Skeletal muscle cell (primary cell): ENCODE measurements at places on chromosomes 2 and 18.

- DNase-seq: no peak
Measured at GRCh38 chr2:40680547-40680946, 228.7 kb upstream of the SLC8A1 start.

- DNase-seq: no peak
Measured at GRCh38 chr2:146931109-146931508, 913.7 kb upstream of the ACVR2A start.

- DNase-seq: no peak
Measured at GRCh38 chr2:8714283-8714682, 32.4 kb downstream of the ID2 start.

- DNase-seq: peak; percentile 51
Measured at GRCh38 chr2:231680992-231681852, 27.1 kb upstream of the PTMA start.

DNA sequence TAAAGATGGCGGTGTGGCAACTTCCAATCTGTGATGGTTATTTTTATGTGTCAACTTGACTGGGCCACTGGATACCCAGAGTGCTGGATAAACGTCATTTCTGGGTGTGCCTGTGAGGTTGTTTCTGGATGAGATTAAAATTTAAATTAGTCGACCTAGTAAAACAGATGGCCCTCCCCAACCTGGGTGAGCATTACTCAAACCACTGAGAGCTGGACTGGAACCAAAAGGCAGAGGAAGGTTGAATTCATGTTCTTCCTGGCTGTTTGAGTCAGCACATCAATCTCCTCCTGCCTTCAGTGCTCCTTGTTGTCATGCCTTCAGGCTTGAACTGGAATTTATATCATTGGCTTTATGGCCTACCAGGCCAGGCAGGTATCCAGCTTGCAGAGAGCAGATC, 190.8 kb upstream of the RGPD4 start:
- peak; percentile 76 for DNase-seq

DNA sequence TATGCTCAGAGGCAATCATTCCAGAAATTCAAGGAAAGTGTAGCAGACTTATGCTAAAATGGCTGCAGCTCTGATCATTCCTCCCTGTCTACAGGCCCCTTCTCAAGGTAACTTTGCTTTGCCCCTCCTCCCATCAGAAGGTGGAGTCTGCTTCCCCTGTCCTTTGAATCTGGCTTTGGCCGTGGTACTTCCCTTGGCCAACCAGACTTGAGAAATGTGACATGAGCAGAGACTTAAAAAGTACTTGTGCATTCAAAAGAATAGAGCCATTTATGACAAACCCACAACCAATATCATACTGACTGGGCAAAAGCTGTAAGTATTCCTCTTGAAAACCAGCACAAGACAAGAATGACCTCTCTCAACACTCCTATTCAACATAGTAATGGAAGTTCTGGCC, 59.5 kb upstream of the NCKAP5 start:
- DNase-seq: no peak

GRCh38 chr2:217845301-217845700, 157.5 kb downstream of the TNS1 start:
- no peak for DNase-seq

DNA sequence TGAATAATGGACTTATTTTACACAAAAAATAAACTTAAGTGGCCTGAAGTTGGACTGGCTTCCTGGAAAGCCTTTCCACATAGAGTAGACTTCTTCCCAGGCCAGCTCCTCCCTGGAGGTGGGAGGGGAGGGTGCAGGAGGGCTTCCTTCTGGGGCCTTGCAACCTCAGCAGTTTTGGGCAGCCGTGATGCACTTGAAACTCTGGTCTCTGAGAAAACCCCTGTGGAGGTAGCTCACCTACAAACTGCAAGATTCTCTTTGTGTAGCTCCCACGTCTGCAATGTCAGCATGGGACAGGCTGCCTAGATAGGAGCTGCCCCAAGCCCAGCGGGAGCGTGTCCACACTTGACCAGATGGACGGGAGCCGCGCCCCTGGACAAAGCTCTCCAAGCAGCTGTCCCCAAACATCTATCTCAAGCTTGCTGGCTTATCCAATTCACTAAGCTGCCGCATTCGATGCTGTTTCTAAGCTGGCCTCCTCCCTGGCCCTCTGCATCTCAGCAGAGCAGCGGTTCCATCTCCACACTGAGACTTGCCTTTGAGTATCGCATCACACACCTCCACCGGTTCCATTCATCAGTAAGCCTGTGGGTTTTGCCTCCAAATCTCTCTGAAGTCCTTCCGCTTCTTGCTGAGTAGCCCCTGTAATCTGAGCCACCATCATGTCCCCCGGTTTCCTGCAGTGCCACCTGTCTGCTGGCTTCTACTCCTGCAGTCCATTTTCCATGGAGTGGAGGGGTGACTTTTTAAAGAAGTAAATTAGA, 1.6 kb upstream of the LPIN1 start:
- no peak for DNase-seq

GRCh38 chr2:26692279-26692896, at the start of gene KCNK3:
KCNK3 (plus strand) TSS chr2:26692722; CDS start chr2:26692876, 154 bp downstream.
- no peak for DNase-seq
